Fibroblast of pulmonary artery (primary cell): ENCODE measurements at places on chromosomes 7 and 10.
A peak's percentile ranks its signal among the peaks of the same experiment; 100 is the strongest.

- no peak for DNase-seq
Observed at GRCh38 chr7:8396294-8396693, 37.1 kb upstream of the NXPH1 start.

- DNase-seq = no peak
Observed at GRCh38 chr7:3710122-3710521, 409.1 kb downstream of the SDK1 start.

GRCh38 chr7:81478664-81479063 is 291.2 kb downstream of the HGF start:
- DNase-seq = no peak

DNA sequence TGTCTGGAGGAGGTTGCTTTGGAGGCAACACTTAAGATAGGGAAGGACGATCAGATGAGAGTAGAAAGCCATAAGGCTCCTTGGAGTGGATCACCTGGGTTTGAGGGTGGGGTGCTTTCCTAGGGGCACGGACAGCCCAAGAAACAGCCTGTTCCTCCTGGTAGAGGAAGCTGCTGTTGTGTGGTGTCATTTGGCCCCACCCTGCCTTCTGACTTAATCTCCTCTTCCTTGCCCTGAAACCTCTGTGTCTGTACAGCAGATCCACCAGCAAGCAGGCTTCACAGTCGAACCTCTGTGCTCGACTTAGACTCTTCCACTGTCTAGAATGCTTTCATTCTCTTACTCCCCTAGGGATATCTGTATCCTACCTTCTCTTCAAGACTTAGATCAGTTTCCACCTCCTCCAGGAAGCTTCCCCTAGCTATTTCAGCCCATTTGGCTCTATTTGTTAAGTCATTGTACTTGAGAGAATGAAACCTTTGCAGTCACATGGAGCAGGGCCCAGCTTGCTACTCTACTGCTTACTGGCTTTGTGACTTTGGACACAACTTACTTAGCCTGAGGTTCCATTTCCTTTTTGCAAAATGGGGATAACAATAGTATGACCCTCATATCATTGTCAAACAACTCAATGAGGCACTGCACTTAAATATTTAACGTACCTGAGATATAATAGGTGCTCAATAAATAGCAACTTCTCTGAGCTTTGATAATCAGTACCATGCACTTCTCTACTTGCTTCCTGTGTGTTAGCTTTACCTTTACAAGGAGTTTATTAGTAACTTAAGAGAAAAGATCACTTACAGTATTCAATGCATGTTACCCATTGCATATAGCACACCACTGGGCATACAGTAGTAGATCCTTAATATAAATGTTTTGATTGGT is 5.0 kb downstream of the MXI1 start:
- no peak for DNase-seq

- no peak for DNase-seq
Observed at GRCh38 chr7:129443612-129444011, 9.4 kb downstream of the STRIP2 start.

DNA sequence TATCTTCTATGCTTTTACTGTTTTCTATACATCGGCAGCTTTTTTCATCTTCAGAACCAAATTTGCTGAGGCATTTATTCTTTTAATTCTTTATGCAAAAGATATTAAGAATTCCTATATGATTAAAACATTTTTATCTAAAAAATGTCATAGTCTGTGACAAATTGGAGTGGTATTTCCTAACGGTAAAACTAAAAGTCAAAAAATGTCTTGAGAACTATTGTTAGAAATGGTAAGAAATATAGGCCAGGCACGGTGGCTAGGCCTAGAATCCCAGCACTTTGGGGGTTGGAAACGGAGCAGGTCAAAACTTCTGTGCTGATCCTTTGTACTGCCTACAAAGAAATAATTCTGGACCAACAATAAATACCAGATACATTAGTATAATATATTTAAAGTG is 57.7 kb upstream of the PRR15 start:
- peak; percentile 29 for DNase-seq

DNA sequence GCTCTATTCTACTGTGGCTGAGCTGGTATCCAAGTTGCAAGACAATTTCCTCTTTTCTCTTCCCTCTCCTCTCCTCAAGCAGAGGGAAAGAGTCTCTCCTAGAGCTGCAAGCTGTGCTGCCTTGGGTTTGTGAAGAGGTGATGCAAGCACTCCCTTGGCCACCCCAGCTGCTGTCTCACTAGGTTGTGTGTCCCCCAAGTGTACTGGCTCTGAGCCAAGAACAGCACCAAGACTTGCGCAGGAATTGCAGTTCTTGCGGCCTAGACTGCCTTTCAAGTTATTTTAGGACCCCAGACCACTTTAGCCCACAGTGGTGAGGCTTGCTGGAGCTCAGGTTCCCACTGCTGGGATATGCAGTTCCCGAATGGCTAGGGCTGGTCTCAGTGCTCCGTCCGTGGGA is 411.6 kb downstream of the DPP6 start:
- no peak for DNase-seq

- peak; percentile 95 for DNase-seq
Observed at GRCh38 chr7:42236976-42237810, at the start of gene GLI3. TSS of gene GLI3 (minus strand) at chr7:42237209. CDS start at chr7:42223253, 13,956 bp downstream.

- peak; percentile 92 for DNase-seq
Observed at GRCh38 chr10:59907918-59908807, 1.8 kb upstream of the CCDC6 start.

GRCh38 chr10:24241536-24242040 is 32.6 kb downstream of the KIAA1217 start:
- DNase-seq = no peak

DNA sequence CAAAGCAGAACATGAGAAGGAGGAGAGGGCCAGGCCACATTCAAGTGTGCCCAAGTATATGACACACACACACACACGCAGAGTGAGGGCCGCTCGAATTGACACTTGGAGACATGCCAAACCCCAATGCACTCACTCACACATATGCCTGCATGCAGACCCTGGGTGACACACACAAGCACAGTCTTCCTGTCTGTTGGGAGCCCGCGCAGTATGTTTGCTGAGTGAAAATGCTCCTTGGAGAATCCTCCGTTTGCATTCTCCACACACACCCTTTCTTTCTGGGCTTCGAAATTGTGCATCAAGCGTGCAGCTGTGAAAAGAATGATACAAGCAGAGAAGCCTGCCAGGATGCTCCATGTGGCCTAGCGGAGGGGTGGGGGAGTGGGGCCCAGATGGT is 120.9 kb downstream of the PLXNA4 start:
- no peak for DNase-seq

GRCh38 chr10:114685456-114685855 is 27.4 kb upstream of the ABLIM1 start:
- DNase-seq = no peak

GRCh38 chr10:78342827-78343653 is 309.4 kb downstream of the RPS24 start:
- DNase-seq = no peak

- DNase-seq = no peak
Observed at GRCh38 chr7:101553771-101554445, 75.2 kb downstream of the MYL10 start.

DNA sequence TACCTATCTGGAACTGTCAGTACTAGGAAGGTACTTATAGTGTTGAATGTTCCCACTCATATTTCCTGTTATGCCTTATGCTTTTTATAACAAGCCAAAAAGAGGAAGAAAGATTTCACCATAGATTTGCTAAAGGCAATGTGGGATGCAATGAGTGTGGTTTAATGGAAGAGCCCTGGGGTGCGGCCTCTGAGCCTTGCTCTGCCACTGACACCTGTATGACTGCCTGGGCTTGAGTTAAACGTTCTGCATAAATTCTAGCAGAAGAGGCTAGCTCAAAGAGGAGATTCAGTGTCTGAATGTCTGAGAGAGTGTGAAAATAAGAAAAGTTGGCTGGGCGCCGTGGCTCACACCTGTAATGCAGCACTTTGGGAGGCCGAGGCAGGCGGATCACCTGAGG is 143.8 kb downstream of the TPST1 start:
- no peak for DNase-seq

- DNase-seq = peak; percentile 40
Observed at GRCh38 chr7:44380831-44381493, 55.6 kb upstream of the CAMK2B start.

DNA sequence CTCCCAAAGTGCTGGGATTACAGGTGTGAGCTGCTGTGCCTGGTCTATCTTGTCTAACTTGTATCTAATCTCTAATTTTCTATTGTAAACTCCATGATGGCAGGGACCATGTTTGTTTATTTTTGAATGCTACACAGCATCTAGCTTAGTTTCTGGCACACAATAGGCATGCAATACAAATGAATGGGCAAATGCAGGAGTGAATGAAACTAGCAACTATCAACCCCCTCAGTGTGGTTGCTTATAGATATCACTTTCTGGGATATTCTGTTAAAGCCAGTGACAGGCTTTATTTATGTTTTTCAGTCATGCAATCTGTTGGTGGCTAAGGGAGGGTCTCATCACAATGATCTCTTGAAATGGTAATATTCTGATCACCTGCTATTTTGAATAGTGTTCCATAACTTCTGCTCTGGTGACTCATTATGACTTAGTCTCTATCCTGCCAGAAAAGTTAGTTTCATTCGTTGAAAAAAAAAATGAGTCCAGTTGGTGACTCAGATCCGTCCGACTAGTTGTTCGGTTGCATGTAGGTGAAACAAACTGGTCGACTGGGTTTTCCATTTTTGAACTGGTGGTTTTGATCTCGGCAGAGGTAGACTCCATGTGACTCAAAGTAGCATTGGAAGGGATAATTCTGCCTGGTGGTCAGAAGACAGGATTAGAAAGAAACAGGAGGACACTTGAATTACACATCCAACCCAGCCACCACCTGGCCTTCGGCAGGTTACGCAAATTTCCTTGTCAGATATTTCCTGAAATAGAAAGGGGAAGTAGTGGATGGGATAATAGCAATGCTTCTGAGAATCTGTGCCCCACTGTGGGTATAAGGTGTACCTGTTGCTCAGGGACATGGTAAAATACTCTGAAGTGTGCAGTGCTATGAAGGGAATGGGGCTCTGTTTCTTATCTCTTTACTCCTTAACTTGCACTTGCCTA is 76.8 kb downstream of the GATA3 start:
- peak; percentile 51 for DNase-seq

- no peak for DNase-seq
Observed at GRCh38 chr10:113626809-113627355, 37.0 kb downstream of the NRAP start.

DNA sequence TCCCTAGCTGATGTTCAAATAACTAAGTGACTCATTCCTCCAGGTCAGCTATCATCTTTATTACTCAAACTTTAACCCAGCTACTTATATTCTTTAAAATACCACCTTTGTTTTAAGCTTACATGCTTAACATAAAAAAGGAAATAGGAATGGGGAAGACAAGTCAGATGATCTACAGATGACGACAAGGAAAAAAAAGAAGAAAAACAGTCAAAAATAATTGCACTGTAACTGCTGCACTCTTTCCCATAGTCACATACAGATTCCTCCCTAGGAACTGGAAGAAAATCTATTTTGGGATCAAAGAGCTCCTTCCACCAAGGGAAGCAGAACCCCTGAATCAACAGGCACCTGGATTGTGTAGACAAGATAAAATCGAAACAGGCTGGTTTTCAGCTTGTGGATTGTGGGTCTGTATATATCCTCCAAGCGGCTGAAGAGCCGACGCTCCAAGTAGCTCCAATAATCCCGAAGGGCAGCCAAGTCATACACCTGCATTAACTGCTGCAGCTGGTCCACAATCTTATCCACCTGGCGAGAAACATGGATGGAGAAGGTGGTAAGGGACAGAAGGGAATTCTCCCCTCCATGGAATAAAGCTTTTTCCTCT is 2.0 kb downstream of the WDR91 start:
- no peak for DNase-seq

DNA sequence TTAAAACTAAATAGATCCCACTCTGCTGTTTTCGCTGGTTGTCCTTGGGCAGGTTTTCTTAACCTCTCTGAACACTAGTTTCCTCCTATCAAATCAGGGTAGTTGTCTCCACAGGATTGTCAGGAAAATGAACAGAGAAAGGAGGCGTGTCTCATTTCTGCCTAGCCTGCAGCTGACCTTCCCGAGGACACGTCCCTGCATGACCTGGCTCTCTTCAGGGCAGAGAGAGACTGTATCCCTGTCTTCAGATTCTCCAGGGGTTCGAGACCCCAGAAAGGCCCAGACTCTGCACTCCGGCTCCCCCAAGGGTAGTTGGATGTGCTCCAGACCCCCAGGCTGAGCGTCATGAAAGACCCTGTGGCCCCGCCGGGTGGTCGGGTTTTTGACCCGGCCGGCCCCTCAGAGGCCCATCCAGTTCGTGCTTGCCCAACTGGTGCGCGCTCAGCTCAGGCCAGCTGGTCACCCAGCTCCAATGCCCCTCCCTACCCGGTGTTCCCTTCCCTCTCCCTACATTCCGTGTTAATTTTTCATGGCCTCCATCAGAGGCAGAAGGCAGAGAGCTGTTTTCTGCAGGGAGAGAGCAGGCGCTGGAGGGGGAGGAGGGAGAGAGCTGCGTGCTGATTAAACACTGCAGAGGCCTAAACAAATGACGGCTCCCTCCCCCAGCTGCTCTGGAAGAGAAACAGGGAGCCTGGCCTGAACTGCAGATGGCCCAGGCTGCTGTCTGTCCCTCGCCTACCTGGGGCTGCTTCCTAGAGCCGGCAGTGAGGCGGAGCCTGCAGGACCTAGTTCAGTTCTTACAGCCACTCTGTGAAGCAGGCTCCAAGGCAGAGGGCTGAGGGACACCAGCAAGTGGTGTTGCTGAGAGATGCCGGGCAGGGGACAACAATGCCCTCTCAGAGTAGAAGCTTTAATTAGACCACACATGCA is 86.2 kb upstream of the PPIF start:
- DNase-seq = peak; percentile 30

DNA sequence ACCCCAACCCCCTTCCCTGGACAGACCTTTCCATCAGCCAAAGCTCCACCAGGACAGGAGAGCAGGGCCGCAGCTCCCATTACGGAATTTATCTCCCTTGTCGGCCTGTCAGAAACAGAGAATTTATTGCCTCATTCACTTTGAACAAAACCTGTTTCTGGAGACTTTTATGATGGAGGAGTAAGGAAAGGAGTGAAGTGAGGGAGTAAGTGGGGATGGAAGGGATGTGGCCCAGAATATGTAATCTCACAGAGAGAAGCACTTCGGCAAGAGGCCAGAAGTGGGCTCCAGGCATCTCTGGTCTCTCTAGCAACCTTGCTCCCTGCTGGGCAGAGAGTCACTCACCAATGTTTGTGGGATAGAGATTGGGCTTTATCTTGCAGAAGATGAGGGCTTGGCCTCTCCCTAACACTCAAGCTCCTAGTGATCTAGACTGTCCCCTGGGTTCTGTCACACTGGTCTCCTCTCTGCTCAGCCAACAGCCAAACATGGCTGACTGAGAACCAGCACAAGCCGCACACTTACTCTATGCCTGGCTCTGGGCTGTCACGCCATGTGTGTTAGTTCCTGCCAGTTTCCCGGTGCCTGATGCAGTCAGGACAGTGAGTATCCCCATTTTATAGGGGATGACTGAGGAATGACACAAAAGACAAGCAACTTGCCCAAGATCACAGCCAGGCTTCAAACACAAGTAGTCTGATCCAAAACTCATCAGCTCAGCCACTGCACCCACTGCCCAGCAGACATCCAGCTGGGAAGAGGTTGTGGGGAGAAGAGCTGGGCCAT is 149.4 kb upstream of the ZMIZ1 start:
- no peak for DNase-seq

DNA sequence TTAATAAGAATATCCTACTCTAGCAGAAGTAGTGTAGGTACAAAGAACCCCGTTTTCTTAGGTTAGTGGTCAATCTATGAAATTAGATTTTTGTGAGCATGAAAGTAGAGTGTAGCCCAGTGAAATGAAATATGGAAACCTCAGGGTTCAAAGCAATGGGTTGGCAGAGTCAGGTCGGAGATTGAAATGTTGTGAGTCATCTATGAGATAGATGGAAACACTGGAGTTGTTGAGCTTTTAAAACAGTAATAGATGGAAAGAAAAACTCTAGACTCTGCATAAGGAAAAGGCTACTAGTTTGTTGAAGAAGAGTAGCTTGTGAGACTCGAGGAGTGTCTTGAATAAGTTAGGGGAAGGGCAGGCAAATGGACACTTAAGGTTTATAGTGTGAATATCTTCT is 251.9 kb downstream of the EXOC4 start:
- peak; percentile 12 for DNase-seq
